ENCODE measurements at places on chromosomes 6 and 20.

- DNase-seq, result no peak
Measured at GRCh38 chr6:151381722-151382121, 9.6 kb downstream of the ZBTB2 start.

DNA sequence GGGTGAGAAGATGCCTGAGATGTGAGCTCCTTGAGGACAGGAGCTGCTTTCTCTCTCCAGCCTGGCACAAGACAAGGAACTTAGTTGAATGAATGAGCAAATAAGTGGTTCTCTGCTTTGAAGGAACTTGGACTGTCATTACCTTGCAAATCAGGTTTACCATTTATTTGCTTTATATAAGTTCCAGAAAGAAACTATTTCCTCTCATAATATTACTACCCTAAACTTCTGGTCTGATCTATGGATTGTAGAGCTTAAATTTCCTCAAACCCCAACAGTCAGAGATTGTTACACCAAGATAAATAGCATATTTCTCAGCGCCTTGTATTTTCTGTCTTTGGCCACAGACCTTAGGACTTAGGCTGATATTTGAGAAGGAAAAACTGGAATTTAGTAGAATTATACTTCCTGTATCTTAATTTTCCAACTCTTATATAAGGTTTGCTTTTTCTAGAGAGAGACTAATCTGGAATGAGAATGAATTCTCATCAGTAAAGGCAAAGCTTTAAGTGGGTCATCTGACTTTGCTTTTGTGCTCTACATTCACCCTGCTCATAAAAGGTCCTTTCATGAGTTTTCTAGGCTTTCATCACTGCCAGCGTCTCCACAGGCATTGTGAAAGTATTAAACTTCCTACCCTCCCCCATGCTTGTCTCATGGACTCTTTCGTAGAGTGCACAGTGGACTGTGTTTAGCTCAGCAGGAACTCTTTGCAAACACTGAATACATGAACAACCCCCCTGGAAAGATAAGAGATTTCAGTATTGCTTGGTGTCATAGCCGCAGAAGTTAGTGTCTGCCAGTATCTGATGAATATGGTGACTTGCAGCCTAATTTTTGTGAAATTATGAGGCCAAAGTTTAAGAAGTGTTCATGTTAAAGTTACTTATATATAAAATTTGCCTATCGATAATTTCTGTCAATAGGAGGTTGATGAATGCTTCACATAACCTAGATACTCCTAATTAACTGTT, 74.0 kb downstream of the PTPRA start:
- DNase-seq, result no peak

DNA sequence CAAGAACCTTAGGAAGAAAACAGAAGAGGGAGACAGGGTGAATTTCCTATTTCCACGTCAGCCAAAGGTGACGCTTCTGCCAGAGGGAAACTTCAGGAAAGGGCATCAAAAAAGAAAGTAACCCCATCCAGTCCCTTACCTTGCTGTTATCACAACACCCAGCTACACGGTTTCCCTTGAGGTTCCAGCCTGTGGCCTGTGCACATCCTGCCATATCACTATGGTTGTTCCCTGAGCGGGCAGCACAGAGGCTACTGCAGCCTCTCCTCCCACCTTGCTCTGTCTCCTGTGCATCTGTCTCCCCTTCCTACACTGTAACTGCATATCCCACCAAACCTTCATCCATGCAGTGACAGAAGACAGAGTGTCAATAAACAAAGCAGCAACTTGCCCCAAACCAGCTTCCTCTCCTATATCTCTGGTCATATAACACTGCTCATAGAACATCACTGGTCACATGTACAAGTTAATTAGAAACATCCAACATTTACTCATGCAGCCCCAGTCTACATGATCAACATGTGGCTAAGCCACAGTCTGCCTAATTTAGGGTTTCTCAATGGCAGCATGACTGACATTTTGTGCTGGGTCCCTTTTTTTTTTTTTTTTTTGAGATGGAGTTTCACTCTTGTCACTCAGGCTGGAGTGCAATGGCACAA, 54.7 kb downstream of the GFOD1 start:
- no peak for DNase-seq

DNA sequence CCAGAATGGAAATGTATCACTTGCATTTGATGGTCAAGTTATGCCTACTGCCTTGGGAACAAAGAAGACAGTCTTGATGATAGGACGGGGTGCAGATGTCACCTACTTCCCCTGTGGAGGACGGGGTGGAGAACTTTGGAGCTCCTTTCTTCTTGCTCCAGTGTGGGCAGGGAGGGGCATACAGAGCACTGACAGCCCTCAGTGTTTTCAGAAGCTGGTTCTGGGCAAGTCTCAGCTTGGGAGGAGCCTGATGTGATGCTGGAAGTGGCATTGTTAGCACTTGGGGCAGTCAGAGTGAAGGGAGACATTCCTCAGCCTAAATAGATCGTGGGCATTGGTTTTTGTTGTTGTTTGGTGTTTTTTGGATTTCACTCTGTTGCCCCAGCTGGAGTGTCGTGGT, 59.7 kb downstream of the SYNJ2 start:
- DNase-seq, result no peak

DNA sequence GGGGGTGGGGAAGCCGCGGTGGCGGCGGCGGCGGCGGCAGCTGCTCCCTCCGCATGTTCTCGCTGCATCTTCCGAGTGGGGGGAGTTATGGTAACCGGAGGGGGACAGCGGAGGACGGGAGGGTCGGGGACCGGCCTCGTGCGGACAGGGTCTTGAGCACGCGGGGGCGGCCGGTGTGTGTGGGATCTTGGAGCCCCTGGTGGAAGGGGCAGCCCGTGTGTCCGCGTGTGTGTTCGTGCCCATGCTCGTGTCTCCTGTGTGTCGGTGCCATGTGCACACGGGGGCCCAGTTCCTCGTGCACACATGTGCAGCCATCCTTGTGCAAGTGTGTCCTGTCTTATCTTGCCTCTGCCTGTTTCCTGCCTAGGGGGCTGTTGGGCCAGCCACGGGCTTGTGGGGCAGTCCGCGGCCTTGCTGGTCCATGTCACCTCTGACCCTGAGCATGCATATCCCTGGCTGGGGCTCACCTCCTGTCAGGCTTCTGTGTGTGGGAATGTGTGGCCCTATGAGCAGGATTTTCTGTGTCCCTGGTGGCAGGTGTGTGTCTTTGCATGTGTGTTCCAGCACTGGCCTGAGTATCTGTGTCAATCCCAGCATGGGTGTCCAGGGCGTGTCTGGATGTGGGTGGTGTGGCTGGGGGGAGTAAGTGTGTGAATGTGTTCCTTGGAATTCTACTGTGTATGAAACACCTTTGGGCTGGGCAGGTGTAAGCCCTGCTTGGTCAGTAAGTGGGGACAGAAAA, 8.5 kb downstream of the SYNGAP1 start:
- no peak for DNase-seq

GRCh38 chr20:50294164-50295088, 103.8 kb downstream of the CEBPB start:
- no peak for DNase-seq

DNA sequence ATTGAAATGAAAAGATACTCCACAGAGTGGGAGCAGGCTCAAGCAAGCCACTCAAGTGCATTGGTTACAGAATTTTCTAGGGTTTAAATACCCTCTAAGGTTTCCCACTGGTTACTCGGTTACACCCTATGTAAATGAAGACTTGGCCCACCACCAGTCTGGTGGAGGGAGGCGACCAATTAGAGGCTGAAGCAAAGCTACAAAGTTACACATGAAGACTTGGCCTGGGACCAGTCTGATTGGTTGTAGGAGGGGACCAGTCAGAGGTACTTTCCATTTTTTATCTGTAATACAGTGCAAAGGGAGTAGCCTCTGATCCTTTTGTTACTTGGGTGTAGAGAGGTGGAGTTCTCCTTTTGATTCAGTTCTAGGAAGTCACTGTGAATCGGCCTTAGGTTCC, 7.6 kb downstream of the SRSF12 start:
- no peak for DNase-seq

DNA sequence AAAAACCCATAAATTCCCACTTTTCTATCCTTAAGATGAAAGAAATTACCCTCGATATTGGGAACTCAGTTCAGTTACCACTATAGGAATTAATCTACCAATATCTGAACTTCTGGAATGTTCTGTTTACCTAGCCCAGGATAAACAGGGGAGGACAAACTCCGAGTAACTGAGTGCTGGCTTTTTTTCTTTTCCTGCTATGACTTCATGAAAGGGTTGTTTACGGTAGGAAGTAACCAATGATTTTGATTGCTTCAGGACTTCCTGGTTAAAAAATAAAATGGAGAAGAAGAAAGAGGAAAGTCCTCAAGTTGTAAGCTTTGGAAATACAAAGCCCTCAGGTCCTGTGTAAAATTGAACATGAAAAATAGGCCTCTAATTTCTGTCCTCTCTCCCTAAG, 167.7 kb downstream of the ZNF217 start:
- DNase-seq, result no peak

GRCh38 chr6:6386010-6386409, 65.5 kb upstream of the F13A1 start:
- no peak for DNase-seq

DNA sequence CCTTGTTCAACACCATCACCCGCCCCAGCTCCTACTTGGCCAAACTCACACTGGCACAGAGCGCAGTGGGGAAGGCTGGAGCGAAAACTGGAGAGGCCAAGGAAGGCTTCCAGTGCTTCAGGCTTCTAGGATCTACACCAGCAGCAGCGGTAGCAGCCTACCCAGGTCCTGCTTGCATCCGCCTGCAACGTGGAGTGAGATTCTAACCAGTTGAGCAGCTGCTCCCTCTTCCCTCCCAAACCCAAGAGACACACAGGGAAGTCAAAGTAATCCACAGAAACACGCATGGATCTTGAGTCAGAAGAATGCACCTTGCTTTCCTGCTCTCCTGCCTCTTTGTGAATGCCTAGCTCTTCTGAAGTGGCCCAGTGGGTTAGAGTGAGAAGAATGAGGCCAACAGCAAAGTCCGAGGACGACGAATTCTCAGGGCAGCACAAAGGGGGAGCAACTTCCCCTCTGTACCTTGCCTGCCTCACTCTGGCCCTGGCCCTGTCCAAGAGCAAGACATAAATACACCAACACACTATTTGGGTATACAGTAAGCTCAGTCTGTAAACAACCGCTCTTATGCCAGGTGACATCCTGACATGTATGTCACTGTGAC, 95.9 kb upstream of the FOXQ1 start:
- DNase-seq, result no peak

DNA sequence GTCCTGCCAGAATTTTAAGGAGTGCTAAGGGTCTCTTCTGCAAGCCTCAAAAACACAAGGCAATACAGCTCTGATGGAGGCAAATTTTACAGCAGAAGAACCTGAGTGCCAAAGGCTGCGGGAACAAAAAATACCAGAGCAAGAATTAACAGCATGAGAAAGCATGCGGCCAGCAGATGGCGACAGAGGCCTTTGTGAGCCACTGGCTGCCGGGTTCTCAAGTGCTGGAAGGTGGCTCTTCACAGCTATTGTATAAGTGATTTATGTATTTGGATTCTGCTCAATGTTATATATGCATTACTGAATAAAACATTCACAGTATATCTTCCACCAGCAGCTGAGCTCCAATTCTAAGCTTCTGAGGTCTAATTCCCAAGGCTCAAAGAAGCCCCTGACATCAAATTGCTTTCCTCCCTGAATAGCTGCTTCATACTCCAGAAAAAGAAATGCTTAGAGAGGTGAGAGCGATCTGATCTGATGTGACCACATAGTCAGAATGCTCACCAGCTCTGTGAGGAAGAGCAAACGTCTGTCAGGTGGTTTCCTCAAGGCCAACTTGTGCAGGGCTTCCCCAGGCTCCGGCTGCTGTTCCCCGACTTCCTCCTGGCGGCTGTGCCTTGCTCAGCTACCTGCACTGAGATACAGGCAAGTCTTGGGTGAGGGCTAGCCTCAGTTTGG, 58.6 kb downstream of the PPP1R3G start:
- peak; percentile 85 for DNase-seq

GRCh38 chr6:25963426-25964123, 973 bp downstream of the TRIM38 start:
- DNase-seq, result no peak

DNA sequence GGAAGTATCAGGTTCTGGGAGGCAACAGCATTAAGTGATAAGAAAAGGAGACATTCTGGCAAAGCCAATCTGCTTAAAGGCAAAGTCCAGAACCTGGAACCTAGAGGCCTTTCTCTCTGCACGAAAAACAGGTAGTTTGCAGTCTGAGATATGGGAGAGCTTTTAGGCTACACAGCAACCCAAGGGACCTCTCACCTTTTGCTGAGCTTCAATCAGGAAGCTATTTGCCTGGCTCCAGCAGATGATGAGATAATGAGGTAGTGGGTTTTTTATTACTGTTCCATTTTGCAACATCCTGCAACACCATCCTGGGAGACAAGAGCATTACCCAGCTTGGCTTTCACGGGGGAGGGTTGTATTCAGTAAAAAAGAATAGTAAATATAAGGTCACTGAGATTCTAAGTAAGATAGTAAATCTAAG, 143.1 kb downstream of the ADGRG6 start:
- DNase-seq, result no peak

GRCh38 chr20:38060536-38060935, 27.0 kb downstream of the RPRD1B start:
- no peak for DNase-seq

- no peak for DNase-seq
Measured at GRCh38 chr20:24112360-24112759, 123.8 kb upstream of the GGTLC1 start.

- no peak for DNase-seq
Measured at GRCh38 chr20:10074513-10074912, 39.7 kb downstream of the ANKEF1 start.

DNA sequence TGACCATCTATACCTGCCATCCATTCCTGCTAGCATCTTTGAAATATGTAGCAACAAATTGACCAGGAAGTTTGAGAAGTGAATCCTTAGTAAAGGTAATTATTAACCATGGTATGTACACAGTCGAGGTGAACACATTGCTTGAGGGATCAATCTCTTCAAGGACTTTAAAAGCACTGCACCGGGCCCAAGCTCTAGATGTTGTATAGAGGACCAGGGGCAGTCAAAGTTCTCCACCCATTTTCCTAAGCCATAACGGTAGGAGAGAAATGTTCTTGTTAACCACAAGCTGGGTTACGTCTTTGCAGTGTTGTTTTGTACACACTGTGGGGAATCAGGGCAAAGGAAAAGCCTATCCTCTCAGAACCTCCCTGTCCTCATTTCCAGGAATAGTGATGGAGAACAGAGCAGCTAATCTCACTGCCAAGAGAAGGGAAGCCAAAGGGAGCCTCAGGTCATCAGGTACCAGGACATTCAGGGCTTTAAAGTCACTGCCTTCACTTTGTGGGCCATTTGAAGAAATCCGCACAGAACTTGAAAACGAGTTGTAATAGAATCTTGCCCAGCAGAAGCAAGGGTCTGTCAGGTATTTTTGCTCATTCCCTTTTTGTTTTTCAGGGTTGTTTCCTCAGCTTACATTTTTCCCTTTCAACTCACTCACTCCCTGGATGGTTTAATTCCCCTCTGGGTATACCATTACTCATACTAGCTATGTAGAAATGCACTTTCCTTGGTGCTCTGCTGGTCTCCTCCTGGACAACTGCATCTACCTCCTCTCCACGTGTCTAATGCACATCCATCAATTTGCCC, 5.3 kb upstream of the PM20D2 start:
- DNase-seq, result no peak

- DNase-seq, result no peak
Measured at GRCh38 chr6:137911675-137912191, 44.7 kb downstream of the TNFAIP3 start.

All from CD8-positive, alpha-beta memory T cell (primary cell).